ENCODE measurements at places on chromosomes 7 and 10. TPM values are rescaled to one million over a fixed set of nuclear protein-coding genes. Genes with fewer than 3 reads are reported as not detected.

Gene DHX32
- 28.3 TPM for polyA plus RNA-seq

Gene ZNF853
- polyA plus RNA-seq = 13.8 TPM

Gene MYPN
- polyA plus RNA-seq = 0.03 TPM

Gene SLC13A1
- polyA plus RNA-seq = 33.5 TPM

Gene FBXL13
- 4.3 TPM for polyA plus RNA-seq

Gene FGFR2
- 115 TPM for polyA plus RNA-seq

Gene MMP21
- 0.30 TPM for polyA plus RNA-seq

Gene TMEM213
- 39.2 TPM for polyA plus RNA-seq
